ENCODE measurements at places on chromosomes 4 and X.

DNA sequence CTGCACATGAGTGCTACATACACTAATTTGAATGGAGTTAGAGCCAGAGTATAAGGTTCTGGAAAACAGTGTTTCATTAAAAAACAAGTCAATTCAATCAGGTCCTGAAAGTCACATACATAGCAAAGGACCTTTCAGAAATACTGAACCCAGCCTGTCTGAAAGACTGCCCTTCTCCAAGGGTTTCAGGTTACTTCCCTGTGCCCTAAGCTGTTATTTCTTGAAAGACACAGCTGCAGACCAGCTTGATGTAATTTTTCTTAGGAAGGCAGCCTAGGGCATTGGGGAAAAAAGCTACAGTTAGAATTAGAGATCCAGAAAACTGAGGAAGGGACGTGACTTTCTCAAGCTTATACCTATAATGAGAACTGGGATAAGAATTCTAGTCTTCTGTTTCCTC lies 155.9 kb upstream of the MAOA start:
- DNase-seq = no peak

- DNase-seq = no peak
Observed at GRCh38 chrX:34426334-34426733, 230.8 kb downstream of the TMEM47 start.

DNA sequence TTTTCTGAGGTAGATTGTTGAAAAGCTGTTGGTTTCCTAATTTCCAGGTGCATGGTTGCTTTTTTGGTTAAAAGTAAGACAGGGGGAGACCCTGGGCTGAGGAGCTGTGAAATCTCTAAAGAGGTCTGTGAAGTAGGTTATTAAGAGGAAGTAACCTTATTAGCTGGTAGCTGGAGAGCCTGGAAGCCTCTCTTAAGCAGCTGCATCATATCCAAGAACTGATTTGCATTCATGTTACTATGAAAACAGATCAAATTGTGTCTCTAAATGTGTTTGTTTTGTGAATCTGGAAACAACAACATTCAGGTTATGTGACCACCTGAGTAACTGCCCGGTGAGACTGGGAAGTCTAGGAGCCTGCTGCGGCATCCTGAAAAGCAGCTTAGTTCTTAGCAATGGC lies 54.1 kb downstream of the ARHGAP10 start:
- no peak for DNase-seq

GRCh38 chr4:99300934-99301333 lies 10.1 kb upstream of the ADH1A start:
- DNase-seq = peak; percentile 56

- DNase-seq = no peak
Observed at GRCh38 chr4:118400356-118400755, 47.6 kb upstream of the PRSS12 start.

- peak; percentile 69 for DNase-seq
Observed at GRCh38 chrX:11143931-11144678, 33.0 kb downstream of the HCCS start.

Data from mammary epithelial cell (primary cell).